Right cardiac atrium (tissue), 5 donors: ENCODE measurements at places on chromosomes 12 and 14.
A peak's percentile ranks its signal among the peaks of the same experiment; 100 is the strongest.

DNA sequence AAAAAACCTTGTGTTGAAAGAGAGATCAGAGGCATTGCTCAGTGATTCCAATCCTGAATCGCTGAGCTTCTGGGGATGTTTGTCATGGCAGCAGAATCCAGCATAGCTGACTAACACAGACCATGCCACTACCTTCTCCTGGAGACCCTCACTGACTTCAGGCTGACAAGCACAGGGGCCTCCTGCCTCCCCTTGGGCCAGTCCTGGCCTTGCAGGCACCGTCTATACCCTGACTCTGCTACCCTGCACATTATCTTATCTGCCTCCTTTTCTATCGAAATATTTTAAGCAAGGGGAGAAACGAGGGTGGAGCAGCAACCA lies 139.8 kb downstream of the KIF26A start:
- DNase-seq, result no peak

DNA sequence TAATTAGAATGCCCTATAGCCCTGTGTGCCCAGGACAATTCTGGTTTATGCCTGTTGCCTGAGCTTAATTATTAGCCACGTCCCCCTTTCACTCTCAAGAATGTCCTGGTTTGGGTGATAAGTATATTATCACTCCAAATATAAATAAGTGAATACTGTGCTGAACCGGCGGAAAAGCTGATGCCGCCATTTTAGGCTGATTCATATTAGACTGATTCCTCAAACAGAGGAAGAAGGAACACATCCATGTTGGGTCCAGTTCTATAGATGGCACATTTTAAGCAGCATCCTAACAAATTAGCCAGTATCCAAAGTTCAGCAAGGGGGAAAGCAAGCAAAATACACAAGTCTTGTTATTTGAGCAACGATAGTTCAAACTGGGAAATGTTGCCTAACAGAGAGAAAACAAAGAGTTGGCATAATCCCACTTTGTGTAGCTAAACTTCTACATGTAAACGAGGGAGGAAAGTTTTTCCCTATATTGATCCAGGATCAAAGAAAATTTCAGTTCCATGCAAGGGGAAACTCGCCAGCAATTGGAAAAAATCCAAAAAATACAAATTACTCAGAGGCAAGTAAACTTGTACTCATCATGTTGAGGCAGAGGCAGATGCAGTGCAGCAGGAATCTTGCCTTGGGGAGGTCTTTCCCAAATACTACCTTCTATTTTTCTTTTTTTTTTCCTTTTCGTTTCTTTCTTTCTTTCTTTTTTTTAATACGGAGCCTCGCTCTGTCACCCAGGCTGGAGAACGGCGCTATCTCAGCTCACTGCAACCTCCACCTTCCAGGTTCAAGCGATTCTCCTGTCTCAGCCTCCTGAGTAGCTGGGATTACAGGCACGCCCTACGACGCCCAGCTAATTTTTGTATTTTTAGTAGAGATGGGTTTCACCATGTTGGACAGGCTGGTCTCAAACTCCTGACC lies 96.2 kb downstream of the ITPR2 start:
- DNase-seq, result no peak

GRCh38 chr12:40223646-40224045 lies 1.2 kb upstream of the LRRK2 start:
- no peak for DNase-seq

GRCh38 chr12:94620621-94621020 lies 29.7 kb downstream of the TMCC3 start:
- no peak for DNase-seq

DNA sequence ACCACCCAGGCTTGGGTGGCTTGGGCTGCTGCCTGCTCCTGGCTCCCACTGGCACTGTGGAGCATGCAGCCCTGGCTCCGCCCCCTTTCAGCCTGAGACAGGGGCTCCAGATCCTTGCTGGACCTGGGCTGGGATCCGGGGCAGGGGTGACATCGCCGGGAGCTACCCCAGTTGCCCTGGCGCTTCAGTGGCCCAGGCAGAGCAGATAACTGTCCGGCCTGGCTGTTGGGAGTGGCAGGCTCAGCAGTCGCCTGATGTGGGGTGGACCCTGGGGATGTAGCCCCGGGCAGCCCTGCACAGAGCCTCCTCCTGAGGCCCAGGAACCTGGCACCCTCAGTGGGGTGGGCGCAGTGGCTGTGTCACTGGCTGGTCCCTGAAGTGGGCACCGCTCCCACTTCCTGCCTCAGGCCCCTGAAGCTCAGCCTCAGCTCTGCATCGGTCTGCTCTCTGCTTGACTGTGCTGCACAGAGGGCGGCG lies 57.9 kb downstream of the FUT8 start:
- no peak for DNase-seq

DNA sequence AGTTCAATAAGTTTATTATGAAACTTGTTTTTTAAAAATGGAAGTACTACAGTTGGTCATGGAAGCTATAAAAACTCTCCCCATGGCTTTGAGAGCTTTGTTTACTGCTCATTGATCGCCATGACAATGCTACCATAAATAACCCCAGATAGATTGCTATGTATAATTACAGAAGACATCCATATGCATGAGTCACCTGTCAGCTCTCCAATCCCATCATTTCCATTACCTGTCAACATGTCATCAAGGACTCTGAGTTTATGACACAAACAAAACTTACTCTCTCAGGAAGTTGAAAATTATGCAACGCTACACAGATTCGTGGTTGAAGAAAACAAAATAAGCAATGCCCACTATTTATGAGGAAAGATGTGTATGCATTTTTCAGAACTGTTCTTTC lies 144.4 kb downstream of the SEC23A start:
- no peak for DNase-seq

DNA sequence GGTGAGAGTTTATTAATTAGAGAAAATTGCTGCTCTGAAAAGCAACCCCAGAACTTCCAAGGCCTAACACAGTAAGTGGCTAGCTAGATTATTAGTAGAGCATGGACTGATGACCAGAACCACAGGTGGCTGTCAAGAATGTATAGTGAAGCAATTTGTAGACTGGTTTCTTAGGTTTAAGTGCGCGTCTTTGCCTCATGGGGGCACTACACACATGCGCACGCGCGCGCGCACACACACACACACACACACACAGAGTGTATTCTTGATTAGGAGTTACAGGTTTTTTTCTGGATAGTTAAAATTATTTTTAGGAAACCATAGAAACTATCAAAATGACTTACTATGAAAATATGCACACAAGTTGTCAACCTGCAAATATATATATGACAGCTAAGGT lies 66.5 kb downstream of the BHLHE41 start:
- no peak for DNase-seq

GRCh38 chr14:85165094-85165493 lies 364.9 kb upstream of the FLRT2 start:
- DNase-seq, result no peak

DNA sequence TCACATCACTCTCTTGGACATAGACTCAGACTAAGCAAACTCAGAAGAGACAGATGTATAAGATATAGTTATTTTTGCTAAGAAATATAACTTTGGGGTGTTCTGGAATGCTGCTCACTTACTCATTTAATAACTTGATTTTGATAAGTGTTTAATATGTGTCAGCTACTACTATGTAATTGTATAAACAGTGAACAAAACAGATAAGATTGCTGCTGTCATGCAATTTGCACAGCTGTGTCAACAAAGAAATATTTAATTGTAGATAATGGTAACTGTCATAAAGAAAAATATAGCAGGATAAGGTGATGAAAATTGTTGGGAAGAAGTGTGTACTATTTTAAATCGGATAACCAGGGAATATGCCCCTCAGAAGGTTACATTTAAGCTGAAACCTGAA lies 84.1 kb upstream of the ZDHHC17 start:
- DNase-seq, result no peak

DNA sequence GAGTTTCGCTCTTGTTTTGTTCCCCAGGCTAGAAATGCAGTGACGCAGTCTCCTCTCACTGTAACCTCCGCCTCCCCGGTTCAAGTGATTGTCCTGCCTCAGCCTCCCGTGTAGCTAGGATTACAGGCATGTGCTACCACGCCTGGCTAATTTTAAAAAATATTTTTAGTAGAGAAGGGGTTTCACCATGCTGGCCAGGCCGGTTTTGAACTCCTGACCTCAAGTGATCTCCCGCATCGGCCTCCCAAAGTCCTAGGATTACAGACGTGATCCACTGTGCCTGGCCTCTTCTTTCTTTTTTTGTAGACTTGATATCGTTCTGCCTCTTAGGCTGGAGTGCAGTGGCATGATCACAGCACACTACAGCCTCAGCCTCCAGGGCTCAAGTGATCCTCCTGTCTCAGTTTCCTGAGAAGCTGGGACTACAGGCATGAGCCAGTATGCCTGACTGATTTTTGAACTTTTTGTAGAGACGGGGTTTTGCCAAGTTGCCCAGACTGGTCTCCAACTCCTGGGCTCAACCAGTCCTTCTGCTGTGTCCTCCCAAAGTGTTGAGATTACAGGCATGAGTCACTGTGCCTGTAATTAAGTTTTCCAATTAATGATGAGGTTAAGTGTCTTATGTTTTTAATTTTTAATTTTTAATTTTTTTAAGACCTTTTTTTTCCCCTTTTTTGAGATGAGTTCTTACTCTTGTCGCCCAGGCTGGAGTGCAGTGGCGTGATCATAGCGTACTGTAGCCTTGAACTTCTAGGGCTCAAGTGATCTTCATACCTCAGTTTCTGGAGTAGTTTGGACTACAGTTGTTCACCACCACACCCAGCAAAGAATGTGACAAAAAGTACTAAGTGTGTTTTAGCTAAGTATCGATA lies 10.2 kb downstream of the RCOR1 start:
- no peak for DNase-seq

GRCh38 chr14:76998910-76999309 lies 29.6 kb downstream of the IRF2BPL start:
- no peak for DNase-seq

DNA sequence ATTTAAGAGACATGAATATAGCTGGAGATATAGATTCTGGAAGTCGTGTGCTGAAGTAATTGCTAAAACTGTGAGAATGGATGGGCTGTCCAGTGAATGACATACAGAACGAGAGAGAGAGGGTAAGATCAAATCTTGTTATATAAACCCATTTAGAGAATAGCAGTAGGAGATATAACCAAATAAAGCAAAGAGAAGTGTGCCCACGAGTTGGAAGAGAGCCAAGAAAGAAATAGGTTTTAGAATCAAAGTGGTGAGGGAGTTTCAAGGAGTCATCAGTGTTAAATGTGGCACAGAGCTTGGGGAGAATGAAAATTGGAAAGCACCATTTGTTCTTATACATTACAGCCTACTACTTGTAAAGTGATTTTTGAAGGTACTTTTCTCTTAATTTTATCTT lies 19.2 kb downstream of the TOGARAM1 start:
- DNase-seq, result no peak

GRCh38 chr14:56358275-56358674 lies 221.3 kb upstream of the TMEM260 start:
- DNase-seq, result no peak

GRCh38 chr12:68279227-68280054 lies 26.0 kb upstream of the IL22 start:
- no peak for DNase-seq

- no peak for DNase-seq
Measured at GRCh38 chr12:51407604-51408003, 16.4 kb upstream of the GALNT6 start.

DNA sequence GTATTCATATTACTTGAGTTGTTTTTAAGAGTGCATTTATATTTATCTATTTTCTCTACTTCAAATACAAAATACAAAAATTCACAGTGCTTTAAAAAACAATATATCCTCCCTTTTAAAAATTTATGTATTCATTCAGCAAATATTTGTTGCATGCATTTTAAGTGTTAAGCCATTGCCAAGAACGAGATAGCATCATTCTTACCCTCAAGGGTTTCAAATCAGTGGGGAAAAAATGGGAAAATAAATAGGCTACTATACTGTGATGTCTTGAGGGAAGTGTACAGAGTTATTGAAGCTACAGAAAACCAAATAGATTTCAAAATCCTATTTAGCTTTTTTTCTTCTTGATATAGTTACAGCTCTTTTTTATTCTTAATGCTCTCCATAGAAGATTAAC lies 23.2 kb downstream of the MRPS35 start:
- DNase-seq, result no peak

- peak; percentile 39 for DNase-seq
Measured at GRCh38 chr14:102333795-102334705, 14.5 kb downstream of the ZNF839 start.

DNA sequence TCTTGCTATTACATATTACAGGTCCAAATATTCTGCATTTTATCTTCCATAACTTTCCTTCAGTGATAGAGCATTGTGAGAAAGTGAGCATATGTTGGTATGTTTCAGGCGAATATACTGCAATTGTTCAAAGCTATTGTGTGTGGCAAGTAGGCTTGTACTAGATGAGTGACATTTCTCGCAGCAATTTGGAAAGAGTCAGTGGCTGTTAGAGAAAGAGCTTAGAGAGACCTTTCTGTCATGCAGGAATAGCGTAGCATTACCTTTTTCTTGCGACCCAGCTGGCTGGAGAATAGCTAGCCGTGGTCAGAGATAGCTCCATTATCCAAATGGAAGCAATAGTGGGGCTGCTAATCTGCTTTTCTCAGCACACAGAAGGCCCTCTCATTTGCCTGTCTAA lies 678.5 kb upstream of the FOXG1 start:
- DNase-seq, result no peak

- no peak for DNase-seq
Measured at GRCh38 chr14:24255931-24256711, 6.9 kb downstream of the TGM1 start.

DNA sequence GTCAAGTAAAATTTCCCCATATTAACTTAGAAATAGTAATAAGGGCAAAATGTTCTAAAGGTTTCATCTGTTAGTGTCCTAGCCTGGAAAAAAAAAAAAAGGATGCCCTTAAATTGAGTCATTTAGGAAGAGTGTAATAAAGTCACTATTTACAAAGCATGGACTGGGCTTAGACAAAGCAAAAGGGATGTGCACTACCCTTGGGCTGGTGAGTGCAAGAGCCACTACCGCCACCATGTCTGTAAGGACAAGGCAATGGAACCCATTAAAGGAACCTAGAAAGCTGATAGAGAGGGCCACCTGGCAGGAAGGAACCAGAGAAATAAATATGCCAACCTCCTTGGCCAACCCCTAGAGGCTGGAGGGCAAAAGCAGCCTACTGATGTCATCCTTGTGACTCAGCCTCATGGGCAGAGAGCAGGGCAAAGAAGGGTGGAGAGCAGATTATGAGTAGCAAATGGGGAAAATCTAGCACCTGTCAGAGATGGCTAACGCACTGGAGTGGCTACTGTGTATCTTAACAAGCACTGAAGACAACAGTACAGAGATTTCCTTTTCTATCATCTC lies 59.5 kb upstream of the FUT8 start:
- DNase-seq, result no peak

DNA sequence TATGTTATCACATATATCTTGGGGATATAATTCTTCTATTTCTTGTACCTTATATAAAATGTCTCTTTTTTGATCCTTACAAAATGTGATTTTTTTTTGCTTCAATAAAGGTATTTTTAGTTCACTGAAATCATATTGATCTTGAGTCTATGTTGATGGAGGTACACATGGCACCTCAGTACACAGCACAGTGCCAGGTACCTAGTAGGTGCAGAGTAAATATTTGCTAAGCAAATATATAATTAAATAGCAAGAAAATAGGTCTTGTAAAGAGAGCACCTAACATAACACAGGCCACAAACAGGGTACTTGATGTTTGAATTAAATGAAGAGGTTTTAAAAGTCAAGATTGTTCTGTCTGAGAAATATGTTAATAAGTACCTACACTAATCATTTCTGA lies 69.7 kb downstream of the CIT start:
- DNase-seq, result no peak
